Activated CD4-positive, alpha-beta T cell treated with anti-CD3 and anti-CD28 coated beads, Interleukin-2, amount 50 U/mL, for 1 hour (primary cell): ENCODE measurements at places on chromosomes 12 and 14.

- peak; percentile 48 for DNase-seq
Measured at GRCh38 chr12:120640861-120641833, 721 bp downstream of the CABP1 start.

- no peak for DNase-seq
Measured at GRCh38 chr12:62519043-62519442, 52.4 kb downstream of the MON2 start.

GRCh38 chr12:107372229-107372658 lies 278.9 kb upstream of the CRY1 start:
- DNase-seq = peak; percentile 16

- no peak for DNase-seq
Measured at GRCh38 chr14:51430079-51430478, 190.0 kb downstream of the TMX1 start.
